ENCODE measurements at places on chromosomes 2 and 18.
A peak's percentile ranks its signal among the peaks of the same experiment; 100 is the strongest.

DNA sequence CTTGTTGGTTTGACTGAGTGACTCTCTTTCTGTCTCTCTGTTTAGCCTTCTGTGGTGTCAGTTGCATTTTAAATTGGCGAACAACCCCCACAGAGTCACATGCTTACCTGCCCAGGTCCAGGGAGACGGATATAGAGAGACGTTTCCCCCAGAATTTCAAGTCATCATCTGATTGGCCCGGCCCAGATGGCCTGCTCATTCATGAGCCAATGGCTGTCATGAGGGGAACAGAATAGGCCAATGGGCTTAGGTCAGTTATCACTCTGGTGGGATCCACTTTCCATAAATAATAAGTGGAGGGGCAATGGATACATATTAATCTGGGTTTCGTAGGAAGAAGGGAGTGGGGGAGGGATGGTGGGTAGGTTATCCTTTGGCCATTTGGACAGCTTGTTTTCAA lies 150.0 kb upstream of the SPRED2 start:
- DNase-seq: no peak

DNA sequence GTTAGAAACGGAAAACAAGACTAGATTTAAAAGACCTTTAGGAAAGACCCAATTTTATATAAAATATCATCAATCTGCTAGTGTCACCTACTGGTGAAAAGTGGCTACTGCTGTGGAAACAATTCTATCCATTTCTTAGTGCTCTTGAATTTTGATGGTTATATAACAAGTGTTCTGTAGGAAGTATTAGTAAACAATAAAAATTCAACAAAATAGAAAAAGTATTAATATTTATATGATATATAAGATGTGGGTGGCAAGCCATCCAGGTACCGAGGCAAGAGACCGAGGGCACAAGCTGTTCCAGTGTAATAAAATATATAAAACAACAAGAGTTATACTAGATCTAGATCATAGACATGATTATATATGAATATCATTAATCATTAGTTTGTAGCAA lies 6.2 kb upstream of the TMEM87B start:
- peak; percentile 79 for DNase-seq

- DNase-seq: no peak
These were observed 151.0 kb downstream of the CCBE1 start for GRCh38 chr18:59546188-59546587.

DNA sequence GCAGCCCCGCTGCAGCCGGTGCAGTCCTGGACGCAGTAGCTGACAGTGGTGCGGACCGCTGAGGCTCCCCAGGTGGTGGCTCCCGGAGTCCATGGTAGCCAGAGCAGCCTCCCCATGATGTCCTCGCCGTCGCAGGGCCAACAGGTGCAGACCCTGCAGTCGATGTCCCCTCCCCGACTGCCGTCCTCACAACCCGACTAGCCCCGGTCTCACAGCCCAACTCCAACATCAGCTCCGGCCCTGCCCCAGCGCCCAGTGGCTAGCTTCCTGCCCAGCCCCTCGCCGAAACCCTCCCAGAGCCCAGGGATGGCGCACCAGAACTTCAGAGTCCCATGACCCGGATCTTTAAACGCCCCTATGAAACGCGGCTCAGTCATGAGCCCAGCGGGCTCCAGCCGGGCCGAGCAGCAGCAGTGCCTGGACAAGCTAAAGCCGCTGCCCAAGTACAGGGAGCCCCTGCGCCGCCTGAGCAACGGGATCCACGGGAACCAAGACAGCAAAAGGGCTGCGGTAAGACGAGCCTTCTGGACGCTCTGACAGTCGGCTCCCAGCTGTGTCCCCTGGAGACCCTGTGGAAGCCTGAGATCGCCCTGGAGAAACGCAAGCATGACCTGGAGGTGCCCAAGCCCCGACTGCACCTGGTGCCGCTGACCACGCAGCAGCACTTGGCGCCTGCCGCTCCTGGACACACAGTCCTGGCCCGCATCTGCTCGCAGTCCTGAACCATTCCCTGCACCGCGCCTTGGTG lies 53.8 kb upstream of the TUBA3E start:
- no peak for DNase-seq

- DNase-seq: peak; percentile 42
These were observed 476 bp downstream of the STRN start for GRCh38 chr2:36965751-36966369.

- DNase-seq: no peak
These were observed 76.9 kb downstream of the NXPH2 start for GRCh38 chr2:138703242-138703641.

DNA sequence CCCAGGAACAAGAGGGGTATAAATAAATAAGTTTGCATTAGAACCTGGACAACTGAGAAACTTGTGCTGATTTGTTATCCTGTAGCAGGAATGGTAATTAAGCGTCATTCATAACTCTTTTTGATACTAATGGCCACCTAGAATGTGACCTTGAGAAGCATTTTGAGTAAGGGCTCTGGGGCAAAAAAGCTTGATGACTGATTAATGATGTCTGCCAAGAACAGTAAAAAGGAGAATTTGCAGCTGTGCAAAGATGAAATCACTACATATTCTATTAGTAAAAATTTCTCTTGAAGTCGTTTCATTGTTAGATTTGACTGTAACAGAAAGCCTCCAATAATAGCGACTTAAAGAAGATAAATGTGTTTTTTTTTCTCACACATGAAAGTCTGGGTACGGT lies 157.7 kb downstream of the PRKCE start:
- no peak for DNase-seq

GRCh38 chr2:2263196-2263829 lies 67.8 kb downstream of the MYT1L start:
- no peak for DNase-seq

GRCh38 chr2:12498704-12499103 lies 218.0 kb upstream of the TRIB2 start:
- no peak for DNase-seq

DNA sequence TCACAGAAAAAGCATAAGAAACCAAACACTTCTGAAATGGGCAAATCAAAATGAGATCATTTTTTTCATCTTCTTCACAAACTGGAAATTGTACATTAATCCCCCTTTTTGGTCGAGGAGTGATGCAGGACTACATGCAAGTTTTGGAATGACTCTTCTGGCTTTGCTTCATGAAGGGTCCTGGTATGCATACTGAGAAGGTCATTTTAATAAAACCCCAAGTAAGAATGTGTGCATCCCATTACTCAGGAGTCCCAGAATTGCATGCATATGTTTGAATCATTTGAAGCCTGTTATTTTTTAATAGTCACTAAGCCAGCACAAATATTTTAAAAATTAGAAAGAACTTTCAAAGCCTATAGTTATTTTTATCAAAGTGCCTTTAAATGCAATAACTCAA lies 16.7 kb upstream of the EHBP1 start:
- DNase-seq: no peak

DNA sequence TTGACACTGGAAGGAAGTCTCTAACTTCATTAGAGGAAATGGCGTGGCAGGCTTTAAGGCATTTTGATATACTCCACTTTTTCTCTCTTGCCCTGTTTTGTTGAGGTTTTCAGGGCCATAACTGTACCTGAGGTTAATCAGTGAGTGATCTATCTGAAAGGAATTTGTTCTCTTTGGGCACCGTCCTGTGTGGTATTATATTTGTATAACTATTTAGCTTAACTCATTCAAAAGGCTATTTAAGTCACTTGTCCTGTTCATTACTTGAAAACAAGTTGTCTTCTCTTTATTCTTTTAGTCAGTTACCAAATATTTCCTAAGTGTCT lies 180.4 kb downstream of the NEDD4L start:
- no peak for DNase-seq
